Ecto neural progenitor cell (in vitro differentiated cells): ENCODE measurements at places on chromosomes 2 and 18.

- no peak for DNase-seq
Measured at GRCh38 chr2:219186754-219187456, 8.8 kb downstream of the RETREG2 start.

DNA sequence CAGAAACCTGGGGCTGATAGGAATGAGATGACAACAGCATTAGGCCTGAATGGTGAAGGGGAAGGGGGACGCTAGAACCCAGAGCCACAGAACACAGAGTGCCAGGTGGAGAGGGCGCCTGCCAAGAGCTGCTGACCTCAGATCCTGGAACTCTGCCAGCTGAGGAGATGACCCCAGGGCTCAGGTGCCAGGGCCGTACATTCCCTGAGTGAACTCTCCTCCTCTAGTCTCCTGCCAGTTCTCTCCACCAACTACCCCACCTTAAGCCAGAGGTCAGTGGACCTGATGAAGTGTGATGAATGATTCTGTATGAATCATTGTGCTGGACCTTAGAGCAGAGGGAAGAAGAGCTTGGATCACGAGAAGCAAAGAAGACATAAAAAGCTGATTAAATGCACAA lies 1582.2 kb upstream of the ACVR2A start:
- no peak for DNase-seq

DNA sequence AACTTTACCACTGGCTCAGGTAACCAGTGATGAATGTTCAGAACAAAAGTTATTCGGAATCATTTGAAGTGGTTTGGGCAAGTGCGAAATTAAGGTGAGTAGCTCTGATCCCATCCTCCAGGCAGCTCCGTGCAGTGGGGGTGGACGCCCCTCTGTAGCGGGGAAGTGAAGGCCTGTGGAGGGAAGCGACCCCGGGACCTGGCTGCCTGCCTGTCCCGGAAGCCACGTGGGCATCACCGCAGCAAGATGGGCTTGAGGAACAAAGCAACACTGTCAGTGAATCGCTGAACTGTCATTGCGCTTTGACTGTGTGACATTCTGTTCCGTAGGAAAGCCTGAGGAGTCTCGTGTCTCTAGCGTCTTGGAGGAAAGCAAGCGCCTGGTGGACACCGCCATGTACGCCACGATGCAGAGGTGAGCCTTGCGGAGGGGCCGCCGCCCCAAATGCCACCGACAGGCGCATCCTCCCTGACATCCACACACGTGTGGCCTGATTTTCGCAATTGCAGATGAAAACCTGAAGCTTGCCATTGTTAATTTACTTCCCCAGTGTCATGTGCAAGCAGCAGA lies 9.5 kb downstream of the TPO start:
- DNase-seq = no peak

GRCh38 chr2:14910654-14911053 lies 278.1 kb downstream of the LRATD1 start:
- no peak for DNase-seq

DNA sequence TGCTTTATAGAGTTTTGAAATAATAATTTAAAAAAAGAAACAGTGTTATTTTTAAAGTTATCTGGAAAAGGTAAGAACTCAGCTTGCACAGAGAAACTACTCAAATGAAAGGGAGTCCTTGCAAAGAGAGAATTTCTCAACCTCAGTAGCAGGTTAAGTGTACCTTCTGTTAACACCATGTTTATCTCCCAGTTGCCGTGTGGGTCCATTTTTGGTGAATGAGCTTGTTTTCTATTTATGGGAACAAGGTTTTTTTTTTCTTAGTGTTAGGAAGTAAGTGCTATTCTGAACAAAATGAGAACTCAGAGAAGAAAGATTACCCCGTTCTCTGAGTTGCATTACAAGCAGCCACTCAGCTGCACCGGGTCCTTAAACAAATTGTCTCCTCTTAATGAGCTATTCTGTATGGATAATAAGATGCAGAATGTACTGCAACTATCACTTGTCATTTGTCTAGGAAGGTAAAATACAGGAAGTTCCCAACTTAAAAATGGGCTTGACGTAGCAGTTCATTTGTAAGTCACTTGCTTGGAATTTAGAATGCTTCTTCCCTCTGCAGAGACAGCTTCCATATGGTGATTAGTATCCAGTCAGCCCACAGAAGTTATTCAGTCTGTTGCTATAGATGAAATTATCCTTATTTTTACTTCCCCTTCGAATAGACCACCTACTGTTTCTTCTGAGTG lies 74.9 kb downstream of the LTBP1 start:
- no peak for DNase-seq
